ENCODE measurements at places on chromosomes 12 and 14. TPM values are rescaled to one million over a fixed set of nuclear protein-coding genes. Genes with fewer than 3 reads are reported as not detected.

FGF6 gene
- not detected for total RNA-seq

KRT3 gene
- not detected for total RNA-seq

DNA sequence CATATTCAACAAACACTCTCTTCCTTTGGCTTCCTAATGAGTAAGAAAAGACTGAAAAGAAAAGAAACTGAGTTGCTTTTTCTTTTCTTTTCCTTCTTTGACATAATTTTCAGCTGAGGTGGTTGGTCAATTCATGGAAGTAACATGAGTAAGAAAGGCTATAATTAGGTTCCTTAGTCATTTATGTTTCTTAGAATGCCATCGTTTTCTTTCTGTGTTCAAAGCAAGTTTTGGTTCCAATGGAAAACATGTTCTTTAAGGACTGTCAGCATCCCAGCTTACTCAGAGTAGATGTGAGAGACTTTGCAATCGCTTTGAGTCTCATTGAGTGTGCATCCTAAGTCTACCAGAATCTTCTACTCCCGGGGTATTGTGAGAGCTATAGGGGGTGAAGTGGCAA lies 882.4 kb downstream of the DIO2 start:
- no peak for DNase-seq

DNA sequence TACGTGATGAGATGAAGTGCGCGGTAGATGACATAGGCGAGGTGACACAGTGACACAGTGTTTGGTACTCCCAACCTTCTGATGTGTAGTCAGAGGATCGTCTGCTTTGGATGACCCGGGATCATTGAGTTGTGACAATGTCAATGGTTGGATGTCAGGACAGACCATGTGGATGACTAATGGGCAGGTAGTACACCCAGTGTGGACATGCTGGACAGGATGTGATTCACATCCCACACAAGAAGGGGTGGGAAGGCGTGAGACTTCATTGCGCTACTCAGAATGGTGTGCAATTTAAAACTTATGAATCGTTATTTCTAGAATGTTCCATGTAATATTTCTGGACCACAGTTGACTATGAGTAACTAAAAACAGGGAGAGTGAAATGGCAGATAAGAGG lies 23.8 kb downstream of the MAP3K9 start:
- no peak for DNase-seq

- DNase-seq: no peak
These were observed 73.3 kb downstream of the PTHLH start for GRCh38 chr12:27899151-27899661.

- DNase-seq: peak; percentile 64
These were observed 8.0 kb downstream of the PHB2 start for GRCh38 chr12:6962285-6963015.

DNA sequence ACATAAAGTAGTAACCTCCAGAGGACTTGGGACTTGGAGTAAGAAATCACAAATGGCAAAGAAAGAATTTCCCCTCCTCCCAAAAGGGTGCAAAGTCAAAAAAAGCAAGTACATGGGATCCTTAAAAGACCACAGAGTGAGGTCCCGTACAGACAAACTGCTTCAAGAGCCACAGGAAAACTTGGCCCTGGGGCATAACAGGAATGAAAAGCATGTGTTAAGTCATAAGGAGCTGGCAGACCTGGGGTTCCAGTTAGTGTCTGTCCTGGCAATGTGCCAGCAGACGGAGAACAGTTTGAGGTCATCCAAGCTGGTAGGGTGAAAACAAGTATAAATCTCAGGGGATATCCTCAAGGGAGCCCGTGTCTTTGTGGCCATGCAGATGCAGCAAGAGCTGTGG lies 73.2 kb downstream of the HSD17B6 start:
- peak; percentile 74 for DNase-seq

GRCh38 chr14:103137689-103138300 lies 14.5 kb downstream of the TNFAIP2 start:
- no peak for DNase-seq

DNA sequence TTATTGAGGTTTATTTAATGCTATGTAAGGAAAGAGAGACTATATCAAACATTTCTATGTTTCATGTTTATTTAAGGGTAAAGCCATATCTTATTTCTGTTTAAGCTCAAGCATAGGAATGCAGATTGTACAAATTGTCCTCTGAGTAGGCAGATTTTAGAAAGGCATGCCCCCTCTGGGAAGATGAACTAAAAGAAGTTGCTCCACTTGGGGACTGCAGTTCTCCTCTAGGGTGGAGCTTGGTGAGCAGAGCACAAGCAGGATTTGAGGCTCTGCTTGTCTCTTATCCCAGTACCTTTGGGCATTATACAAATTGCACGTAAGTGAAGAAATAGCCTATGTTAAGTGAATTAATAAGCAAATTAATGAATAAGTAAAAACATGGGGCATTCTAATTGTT lies 96.2 kb upstream of the PDE3A start:
- no peak for DNase-seq

GRCh38 chr14:34470319-34470718 lies 8.3 kb upstream of the SPTSSA start:
- no peak for DNase-seq

DNA sequence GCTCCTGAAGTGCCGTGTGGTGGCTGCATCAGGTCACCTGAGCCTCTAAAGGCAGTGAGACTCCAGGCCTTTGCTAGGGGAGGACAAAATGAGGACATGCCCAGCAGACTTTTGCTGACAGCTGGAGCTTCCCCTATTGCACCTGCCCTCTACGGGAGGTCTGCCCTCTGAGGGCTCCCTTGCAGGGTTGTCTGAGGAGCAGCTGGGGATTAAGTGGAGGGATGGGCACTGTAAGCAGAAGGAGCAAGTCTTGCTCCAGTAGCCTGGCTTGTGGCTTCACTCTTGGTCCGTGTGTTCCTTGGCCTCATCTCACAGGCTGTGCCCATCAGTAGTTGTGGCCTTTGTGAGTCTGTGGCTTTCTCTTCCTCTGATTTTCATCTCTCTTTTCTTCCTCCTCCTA lies 66.9 kb upstream of the NRXN3 start:
- no peak for DNase-seq

- peak; percentile 86 for DNase-seq
These were observed 52.9 kb downstream of the ANO6 start for GRCh38 chr12:45268672-45269411.

- no peak for DNase-seq
These were observed 55.4 kb downstream of the OTX2 start for GRCh38 chr14:56754921-56755320.
